ENCODE measurements at places on chromosomes 12 and 14.

DNA sequence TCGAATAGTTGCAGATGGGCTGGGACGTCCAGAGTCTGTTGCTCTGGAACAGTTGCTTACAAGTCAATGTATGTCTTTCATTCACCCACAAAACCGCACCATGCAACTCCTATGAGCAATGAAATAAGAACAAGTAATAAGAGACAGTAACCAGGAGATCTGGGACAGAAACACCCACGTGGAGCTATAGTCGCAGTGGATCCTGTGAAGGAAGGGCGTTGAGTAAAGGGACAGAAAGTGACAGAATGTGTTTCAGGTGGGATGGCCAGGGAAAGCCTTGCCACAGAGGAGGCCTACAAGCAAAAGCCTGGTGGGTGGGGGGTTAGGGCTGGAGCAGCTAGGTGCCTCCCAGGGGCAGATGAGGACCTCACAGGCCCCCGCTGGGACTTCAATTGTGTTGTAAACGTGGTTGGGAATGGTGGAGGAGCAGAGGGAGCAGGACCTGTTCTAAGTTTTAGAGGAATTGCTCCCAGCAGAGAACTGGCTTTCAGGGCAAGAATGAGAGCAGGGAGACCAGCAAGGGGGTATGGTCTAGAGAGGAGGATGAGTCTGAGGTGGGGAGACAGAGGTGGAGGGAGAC is 86.7 kb upstream of the FZD10 start:
- no peak for DNase-seq

- no peak for DNase-seq
These were observed 98.1 kb downstream of the TMEM132C start for GRCh38 chr12:128365032-128365431.

DNA sequence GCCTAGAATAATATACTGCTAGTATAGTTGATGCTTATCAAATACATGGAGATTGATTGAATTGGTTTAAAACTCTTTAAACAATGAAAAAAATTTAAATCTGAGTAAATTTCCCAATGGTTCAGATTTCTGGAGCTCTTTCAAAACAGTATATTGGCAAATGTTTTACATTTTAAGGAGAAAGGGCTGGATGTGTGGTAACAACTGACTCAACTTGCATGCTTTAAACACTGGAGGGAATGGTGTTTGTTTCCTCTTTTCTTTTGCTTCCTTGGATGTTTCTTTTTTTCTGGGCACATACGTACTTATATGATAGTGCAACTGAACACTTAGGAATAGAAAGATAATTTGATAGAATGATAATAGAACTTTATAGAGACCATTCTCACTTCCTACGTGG is 73.8 kb upstream of the RFX4 start:
- no peak for DNase-seq

- DNase-seq = no peak
These were observed 84.3 kb downstream of the PLCZ1 start for GRCh38 chr12:18653465-18653864.

- DNase-seq = no peak
These were observed 10.9 kb downstream of the RGS6 start for GRCh38 chr14:71942904-71943694.

DNA sequence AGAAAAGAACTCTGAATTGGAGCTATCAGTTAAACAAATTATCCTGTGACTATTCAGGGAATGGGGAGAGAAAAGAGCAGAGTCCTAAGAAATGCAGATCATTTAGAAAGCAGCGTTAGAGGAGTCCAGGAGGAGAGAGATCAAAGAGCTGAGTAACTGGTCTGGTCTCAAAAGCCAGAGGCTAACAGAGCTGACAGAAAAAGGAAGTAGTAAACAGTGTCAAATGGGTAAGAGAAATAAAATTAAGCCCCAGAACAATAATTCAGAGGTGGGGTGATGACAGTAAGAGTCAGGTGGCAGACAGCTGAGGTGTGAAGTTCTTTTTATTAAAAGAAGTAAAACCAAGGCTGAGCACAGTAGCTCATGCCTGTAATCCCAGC is 19.3 kb downstream of the GXYLT1 start:
- DNase-seq = no peak

DNA sequence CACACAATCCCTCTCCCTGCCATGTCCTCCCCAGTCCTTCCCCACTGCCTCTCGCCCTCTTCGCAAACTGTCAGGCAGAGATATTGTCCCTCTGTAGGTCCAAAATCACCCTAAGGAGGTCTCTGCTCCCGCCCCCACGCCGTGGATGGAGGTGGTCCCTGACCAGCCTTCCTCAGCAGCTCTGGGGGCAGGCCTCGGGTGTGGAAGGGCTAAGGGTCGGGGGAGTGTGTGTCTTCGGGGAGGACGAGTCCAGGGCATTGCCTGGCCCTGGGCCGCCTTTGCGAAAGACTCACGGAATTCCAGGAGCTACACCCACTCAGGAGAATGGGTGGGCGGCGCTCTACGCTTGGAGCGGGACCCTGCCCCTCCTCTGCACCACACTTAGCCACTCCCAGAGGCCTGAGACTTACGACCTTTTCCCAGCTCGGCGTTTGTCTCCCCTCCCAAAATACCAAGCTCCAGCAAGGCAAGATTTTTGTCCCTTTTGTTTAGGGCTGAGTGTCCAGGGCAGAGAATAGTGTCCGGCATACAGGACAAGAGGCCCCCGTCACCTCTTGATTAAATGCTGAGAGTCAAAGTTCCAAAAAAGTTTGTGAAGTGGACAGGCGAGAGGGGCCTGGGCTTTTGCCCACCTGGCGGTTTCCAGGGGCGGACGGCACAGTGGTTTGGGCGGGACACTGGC is 881 bp downstream of the PYGL start:
- DNase-seq = no peak

- DNase-seq = no peak
These were observed 32.1 kb upstream of the C14orf180 start for GRCh38 chr14:104547310-104547997.

GRCh38 chr14:20365928-20366327 is 22.5 kb downstream of the PARP2 start:
- no peak for DNase-seq

DNA sequence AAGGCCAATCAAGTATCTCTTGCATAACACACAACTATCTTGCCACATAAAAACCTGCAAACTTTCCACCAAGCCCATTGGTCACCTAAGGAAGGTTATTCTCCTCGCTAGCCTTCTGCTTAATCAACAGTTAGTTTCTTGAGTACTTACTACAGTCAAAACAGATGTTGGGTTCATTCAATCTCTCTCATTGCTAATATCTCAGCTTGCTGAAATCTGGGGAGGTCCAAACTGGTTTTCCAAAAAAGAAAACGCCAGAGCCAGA is 74.6 kb downstream of the TTC7B start:
- no peak for DNase-seq

GRCh38 chr12:51601241-51601640 is 10.2 kb downstream of the SCN8A start:
- no peak for DNase-seq

GRCh38 chr14:68363843-68364767 is 428.8 kb downstream of the ZFP36L1 start:
- no peak for DNase-seq

DNA sequence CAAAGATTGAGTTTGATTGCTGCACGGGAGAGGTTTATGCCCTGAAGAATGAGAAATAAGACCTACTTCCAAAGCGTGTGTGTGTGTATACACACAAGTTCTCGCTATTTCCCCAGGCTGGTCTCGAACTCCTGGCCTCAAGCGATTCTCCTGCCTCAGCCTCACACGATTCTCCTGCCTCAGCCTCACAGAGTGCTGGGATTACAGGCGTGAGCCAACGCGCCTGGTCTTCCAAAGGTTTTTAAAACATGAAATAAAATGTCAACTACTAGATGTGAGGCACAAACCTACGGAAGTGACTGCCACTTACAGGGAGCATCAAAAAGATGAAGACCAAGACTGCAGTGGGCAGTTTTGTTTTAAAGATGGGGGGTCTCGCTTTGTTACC is 622 bp upstream of the WASHC3 start:
- DNase-seq = no peak

DNA sequence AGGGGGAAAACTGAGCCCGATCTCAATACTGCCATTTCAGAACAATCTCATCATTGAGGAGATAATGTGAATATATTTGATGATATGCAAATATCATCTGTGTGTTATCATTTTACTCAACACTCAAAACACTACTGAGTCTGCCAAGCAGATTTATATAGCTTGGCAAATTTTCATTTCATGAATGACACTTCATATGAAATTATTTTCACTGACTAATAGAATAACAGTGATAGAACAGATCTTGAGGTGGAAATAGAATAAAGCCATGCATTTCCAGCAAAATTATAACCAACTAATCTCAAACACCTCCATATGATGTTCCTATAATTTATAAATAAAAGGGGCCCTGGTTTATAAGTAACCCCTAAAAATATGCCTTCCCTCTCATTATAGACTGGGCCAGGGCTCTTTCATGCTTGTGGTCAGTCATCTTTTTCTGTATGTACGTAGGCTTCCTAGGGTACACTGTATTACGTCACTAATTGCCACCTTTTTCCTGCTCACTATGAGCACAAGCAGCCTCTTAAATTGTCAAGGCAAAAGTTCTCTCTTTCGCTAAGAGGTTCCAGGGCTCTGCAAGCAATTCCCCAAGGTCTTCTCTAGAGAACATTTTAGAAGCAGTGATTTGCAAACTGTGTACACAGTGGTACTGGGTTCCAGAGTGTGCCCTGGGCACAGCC is 197.1 kb upstream of the FOXN3 start:
- no peak for DNase-seq

DNA sequence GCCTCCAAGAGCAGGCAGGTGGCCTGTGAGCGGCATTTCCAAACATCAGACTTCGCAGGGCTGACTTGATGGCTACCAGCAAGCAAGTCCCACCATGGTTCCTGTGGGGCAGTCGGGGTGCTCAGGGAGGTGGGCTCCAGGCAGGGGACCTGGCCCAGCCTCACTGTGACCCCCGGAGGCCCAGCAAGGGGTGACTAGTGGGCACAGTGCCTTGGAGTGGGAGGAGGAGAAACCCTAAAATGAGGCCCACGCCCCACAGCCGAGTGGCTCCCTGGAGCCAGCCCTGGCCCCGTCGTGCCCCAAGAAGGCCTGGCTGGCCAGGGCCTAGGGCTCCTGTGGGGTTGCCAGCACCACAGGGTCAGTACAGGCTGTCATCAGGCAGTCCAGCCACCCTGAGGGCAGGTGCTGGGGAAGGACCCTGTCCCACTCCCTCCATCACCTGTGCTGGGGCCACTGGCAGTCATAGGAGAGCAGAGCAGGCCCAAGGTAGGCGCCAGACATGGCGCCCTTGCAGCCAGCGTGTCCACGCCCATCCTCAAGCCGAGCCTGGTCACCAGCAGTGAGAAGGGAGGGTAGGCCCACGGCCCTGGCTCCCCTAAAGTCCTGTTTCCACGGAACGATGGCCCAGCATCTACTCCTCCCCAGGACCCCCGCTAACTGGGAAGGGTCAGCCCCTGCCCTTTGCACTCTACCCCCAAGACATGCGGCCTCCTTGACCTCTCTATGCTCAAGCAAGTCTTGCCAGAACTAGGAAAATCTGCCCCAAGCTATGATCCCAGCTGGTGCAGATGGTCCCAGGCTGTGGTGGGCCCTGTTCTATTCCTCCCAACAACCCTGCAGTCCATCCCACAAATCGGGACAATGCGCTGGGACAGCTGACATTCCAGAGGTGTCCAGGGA is 144.2 kb upstream of the C14orf180 start:
- DNase-seq = no peak

DNA sequence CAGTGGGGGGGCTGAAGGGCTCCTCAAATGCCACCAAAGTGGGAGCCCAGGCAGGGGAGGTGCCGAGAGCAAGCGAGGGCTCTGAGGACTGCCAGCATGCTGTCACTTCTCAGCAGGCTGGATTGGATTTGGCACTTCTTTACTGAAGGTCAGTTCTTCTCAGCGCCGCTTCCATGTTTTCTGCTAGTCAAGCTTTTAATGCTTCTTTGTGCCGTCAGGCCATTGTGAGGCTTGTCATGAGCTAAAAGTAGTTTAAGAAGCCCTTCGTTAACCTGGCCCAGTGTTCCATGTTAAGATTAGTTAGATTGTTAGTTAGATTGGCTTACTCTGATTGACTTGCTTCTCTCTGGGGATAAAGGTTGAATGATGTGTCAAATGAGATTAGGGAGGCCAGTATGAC is 13.4 kb downstream of the GABARAPL1 start:
- DNase-seq = no peak

GRCh38 chr12:69653703-69654102 is 43.0 kb upstream of the LRRC10 start:
- no peak for DNase-seq

GRCh38 chr14:103846543-103847450 is 578 bp downstream of the PPP1R13B start:
- no peak for DNase-seq

DNA sequence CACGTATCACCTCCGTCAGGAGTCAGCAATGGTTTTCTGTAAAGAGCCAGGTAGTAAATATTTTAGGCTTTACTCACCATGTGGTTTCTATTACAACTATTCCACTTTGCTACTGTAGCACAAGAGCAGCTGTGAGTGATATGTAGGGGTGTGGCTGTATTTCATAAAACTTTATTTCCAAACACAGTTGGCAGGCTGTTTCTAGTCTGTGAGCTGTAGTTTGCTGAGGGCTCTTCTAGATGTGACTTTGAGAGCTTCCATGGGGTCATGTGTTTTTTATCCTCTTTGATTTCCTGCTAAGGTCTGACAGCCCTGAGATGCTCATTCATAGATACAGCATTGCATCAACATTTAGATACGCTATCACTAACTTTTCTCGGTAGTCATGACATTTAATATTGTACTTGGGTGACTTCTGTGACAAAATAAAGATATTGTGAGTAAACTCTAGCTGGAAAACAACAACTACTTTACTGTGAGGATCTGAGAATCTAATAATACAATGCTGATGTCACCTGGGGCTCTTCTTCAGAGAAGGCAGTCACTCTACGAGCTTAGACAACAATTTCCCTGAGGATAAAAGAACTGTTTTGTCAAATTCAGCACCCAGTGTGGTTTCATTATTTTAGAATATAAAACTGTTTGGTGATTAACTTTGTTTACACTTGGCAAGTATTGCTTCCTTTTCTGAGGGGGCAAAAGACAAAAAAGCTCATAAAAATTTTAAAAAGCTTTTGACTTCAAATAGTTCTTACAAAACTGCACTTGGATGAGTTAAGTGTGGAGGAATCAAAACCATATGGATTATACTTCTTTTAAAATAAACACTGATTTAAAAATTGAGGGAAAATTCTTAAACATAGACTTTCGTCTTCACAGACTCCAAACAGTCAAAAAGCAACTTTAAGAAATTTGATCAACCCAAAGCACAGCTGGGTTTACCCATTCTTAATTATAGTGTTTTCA is 231.2 kb upstream of the DCN start:
- DNase-seq = peak; percentile 49

- no peak for DNase-seq
These were observed 222.9 kb upstream of the DDHD1 start for GRCh38 chr14:53376064-53376463.

Measured in HFF-Myc (cell line).